ENCODE measurements at places on chromosomes 2 and 18.

- DNase-seq = no peak
Observed at GRCh38 chr18:40357536-40357935, 1597.5 kb upstream of the PIK3C3 start.

DNA sequence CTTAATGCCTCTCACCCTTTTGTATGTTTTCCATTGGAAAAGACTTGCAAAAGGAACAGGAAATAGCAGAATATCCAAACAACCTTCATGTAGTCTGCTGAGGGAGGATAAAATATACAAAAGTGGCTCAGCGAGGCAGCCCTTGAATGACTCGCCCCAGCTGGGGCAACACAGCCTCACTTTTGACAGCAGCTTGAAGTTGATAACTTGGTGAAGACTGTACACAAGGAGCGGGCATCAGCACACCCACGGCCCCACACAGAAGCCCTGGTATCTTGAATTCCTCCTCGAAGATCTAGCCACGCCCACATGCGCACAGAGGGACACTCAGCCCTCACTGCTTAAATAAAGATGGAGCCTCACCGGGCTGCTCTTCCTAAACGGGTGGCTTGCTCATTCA lies 161.0 kb downstream of the IRS1 start:
- no peak for DNase-seq

DNA sequence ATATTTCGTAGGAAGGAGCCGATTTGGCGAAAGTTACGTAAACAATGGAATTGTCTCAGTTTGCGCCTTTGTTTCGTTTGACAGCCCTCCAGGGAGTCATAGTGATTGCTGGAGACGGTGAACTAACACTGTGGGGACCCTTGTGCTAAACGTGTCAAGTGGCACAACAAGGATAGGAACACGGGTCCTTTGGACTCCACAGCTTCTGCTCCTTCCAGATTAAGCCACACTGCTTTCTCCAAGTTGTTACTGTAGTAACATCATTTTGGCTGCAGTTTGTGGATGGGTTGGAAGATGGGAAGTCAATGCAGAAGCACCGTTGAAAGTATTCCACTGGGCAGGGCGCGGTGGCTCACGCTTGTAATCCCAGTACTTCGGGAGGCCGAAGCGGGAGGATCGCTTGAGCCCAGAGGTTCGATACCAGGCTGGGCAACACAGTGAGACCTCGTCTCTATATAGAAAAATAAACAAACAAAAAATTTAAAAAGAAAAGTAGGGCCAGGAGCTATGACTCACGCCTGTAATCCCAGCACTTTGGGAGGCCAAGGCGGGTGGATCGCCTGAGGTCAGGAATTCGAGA lies 636 bp upstream of the IMMT start:
- DNase-seq = no peak

DNA sequence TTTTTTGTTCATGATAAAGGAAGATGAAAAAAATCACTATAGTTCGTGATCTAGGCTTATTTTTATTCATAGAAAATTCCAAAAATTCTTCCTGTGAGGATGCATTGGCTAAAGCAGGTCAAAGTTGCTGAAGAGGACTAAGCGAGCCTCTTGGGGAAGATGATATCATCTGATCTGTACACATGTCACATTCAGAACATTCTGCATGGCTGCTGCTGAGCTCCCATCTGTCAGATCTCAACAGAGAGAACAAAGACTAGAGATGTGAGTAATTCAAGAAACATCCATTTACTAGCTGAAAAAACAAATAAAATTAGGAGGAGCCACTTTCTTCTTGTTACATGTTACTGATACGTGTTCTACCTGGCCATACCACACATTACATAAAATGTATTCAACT lies 518.6 kb upstream of the FSIP2 start:
- no peak for DNase-seq

DNA sequence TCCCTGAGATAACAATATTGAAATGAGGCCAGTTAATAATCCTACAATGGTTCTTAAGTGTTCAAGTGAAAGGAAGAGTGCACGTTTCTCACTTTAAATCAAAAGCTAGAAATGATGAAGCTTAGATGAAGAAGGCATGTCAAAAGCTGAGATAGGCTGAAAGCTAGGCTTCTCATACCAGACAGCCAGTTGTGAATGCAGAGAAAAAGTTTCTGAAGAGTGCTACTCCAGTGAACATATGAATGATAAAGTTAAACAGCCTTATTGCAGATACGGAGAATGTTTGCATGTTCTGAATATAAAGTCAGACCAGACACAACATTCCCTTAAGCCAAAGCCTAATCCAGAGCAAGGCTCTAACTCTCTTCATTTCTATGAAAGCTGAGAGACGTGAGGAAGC lies 51.4 kb downstream of the EML4 start:
- no peak for DNase-seq

DNA sequence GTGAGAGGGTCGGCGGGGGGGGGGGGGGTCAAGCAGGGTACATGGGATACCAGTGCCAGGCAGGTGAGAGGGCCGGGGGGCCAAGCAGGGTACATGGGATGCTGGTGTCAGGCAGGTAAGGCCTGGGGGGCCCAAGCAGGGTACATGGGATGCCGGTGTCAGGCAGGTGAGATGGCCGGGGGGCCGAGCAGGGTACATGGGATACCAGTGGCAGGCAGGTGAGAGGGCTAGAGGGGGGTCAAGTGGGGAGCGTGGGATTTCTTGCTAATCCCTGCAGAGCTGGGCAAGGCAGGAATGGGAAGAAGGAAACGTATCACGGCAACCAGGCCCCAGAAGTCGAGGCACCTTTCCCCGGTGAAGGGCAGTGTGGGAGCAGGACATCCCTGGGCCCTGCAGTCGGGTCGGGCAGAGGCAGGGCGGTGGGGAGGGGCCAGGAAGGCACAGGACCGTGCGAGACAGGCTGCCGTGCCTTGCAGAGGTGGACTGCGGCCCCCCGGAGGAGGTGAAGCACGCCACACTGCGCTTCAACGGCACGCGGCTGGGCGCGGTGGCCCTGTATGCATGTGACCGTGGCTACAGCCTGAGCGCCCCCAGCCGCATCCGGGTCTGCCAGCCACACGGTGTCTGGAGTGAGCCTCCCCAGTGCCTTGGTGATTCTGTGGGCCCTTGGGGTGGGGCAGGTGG lies 49.3 kb downstream of the MTERF4 start:
- DNase-seq = no peak

- DNase-seq = no peak
Observed at GRCh38 chr18:765764-766549, 46.1 kb downstream of the YES1 start.

GRCh38 chr2:55907686-55908085 lies 15.9 kb downstream of the EFEMP1 start:
- DNase-seq = no peak

DNA sequence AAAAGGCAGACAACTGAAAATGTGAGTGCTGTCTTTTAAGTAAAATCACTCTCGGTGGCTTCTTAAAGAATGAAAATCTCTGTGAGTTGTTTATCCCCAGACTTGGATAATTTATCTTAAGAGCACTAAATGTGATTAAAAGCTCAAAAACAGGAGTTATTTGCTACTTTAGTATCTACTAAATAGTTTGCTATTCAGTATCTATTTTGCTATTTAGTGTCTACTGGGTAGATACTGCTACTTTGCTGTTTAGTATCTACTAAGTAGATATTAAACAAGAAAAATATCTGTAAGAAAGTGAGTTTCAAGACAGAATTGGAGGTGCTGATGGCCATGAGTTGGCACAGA lies 1.4 kb upstream of the KCNG3 start:
- no peak for DNase-seq

GRCh38 chr2:157839162-157839801 lies 36.8 kb downstream of the ACVR1 start:
- peak; percentile 67 for DNase-seq

GRCh38 chr18:48672671-48673340 lies 134.0 kb downstream of the CTIF start:
- DNase-seq = no peak

GRCh38 chr2:102005989-102006885 lies 14.5 kb downstream of the IL1R2 start:
- no peak for DNase-seq

- no peak for DNase-seq
Observed at GRCh38 chr2:180057706-180058412, 50.8 kb upstream of the CWC22 start.

GRCh38 chr2:169038338-169038757 lies 7.2 kb upstream of the ABCB11 start:
- DNase-seq = no peak

- DNase-seq = no peak
Observed at GRCh38 chr2:212076456-212076855, 462.1 kb downstream of the ERBB4 start.

GRCh38 chr2:70717431-70718038 lies 50.5 kb downstream of the ADD2 start:
- no peak for DNase-seq

DNA sequence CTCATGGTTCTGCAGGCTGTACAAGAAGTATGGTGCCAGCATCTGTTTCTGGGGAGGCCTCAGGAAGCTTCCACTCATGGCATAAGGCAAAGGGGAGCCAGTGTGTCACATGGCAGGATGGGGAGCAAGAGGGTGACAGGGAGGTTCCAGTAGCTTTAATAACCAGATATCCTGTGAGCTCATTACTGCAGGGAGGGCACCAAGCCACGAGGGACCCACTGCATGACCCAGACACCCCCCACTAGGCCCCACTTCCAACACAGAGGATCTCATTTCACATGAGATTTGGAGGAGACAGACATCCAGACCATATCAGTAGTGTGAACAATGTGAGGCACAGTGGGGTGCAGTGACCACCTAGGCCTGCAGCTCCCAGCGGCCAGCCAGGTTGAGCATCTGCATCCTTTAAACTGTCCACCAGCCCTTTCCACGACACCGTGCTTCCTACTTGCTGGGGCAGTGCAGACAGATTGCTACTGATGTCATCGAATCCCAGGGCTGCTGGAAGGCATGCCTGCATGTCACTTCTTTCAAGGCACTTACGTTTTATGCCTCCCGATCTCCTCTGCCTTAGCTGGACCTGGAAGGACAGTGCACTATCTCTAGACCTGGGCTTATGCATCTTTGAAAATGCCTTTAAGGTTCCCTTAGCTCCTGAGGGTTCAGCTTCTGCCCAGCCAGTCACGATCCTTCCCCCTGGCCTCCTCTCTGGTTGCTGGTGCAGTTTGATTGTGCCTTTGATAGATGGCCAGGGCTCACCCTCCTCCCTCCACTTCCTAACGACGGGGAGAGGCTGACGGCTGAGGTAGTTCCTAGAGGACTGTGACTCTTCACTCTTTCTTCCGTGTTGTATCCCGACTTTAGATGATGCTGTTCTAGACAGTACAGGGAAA lies 174.3 kb downstream of the FAM210A start:
- DNase-seq = no peak

GRCh38 chr2:10892316-10892715 lies 19.4 kb upstream of the KCNF1 start:
- no peak for DNase-seq

- DNase-seq = no peak
Observed at GRCh38 chr18:6021306-6022073, 126.2 kb upstream of the TMEM200C start.

GRCh38 chr2:219308142-219309101 lies 779 bp downstream of the PTPRN start:
- peak; percentile 56 for DNase-seq

DNA sequence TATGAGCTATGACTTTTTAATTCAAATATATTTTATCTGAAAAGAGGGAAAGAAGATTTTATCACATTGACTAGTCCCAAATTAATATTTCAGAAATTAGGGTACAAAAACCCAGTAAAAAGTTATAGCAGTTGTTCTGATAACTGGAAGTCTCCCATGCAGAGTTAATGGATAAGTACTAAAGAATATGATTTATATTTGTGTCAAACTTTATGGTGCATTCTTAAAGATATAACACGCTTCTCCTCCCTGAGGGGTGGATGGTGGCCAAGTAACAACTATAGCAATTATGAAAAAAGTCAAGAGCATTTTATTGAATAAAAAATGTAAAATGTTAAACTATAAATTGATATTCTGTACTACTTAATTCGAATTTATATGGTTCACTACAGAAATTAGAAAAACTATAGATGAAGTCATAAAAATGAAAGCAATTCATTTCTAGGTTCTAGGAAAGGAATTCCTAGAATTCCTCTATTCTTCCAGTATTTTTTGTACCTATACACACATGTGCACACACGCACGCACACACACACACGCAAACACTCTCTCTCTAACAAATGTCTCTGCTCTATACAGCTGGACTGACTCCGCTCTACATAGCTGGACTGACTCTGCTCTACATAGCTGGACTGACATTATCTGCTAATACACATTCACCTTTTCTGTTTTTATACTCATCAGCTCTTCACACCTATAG lies 111.3 kb downstream of the PRELID3A start:
- DNase-seq = no peak

GRCh38 chr18:7020995-7021777 lies 96.4 kb downstream of the LAMA1 start:
- DNase-seq = no peak

- no peak for DNase-seq
Observed at GRCh38 chr2:9392898-9393765, 30.2 kb downstream of the ITGB1BP1 start.

DNA sequence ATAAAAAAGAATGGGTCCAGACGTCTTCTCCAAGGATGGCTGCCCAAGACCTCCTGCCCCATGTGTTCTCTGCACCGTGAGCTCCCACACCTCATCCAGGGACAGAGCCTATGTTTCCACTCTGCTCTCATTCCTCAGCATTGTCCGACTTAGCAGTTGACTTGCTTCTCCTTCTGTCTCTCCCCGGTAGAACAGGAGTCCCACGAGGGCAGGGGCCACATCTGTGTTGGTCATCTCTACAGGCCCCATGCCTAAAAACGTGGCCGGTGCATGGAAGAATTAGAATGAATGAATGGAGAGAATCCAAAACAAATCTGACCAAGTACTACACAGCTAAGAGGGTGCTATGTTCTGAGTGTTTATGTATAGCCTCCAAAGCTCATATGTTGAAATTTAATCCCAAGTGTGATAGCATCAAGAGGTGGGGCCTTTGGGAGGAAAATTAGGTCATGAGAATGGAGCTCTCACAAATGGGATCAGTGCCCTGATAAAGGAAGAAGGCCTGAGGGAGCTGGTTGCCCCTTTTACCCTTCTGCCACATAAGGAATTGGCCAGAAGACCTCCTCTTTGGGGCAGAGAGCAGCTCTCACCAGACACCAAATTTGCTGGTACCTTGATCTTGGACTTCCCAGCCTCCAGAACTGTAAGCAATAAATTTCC lies 55.9 kb downstream of the FAM178B start:
- no peak for DNase-seq

DNA sequence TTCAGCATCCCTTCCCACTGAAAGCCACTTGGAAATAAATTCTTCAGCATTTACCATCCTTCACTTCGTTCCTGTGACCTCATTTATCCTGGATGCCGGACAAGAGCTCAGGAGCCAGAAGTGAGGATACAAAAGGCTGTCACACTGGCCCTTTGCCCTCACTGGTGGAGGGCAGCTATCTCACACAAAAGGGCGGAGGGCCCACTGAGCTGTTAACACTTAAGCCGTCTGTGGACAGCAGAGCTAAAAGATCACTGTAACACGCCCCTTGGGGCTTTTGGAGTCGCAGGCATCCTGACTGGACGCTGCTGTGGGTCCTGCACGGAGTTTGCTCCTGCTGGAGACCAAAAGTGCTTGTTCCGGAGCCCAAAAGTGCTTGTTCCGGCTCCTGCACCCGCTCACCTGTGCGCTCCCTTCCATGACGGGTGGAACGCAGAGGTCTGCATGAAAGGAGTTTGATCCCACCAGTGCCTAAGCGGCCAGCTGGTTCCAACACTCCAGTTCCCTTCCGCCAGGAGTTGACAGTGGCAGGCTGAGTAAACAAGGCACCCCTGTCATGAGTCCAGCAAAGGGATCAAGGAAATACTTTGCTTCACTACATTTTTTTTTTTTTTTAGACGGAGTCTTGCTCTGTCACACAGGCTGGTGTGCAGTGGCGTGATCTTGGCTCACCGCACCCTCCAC lies 572.0 kb upstream of the LINC00305 start:
- DNase-seq = no peak

GRCh38 chr2:28338046-28338817 lies 54.4 kb upstream of the FOSL2 start:
- DNase-seq = peak; percentile 71

Data from right lung (tissue), 10 donors.